ENCODE measurements at places on chromosomes 7 and 10.

GRCh38 chr10:70352401-70353097 is 29.9 kb downstream of the LRRC20 start:
- DNase-seq: no peak

DNA sequence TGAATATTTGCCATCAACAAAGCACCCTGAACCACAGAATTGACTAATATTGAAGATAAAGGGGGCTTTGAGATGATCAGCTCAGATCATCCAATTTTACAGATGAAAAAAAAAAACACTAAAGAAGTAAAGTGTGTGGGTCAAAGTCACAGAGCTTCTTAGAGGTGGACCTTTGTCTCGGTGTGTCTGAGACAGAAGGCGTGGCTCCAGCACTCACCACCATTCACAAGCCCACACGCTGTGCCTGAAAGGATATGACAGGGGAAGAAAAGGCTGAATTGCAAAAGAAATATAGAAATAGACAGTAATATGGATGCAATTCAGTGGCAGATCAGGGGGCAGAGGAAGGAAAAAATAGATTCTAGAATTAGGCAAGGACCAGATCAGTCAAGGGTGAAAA is 114.9 kb upstream of the PLXNA4 start:
- DNase-seq: no peak

- no peak for DNase-seq
Observed at GRCh38 chr10:70552586-70552985, 50.0 kb downstream of the PRF1 start.

GRCh38 chr7:150405584-150406311 is 26.6 kb downstream of the ZNF775 start:
- DNase-seq: peak; percentile 61

DNA sequence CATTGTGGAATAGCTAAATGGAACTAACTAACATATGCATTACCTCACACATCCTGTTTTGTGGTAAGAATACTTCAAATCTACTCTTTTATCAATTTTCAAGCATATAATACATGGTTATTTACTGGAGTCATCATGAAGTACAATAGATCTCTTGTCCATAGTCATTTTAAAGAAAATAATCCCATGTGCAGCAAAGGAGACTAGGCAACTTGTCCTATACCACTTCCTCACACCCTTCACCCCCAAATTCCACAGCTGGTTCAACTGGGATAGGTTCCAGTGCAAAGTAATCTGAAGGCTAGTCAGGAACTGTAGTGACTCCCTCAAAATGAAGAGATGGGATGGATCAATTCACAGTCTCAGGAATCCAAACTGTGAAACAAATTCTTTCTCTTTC is 176.1 kb downstream of the SGMS1 start:
- DNase-seq: no peak

- DNase-seq: no peak
Observed at GRCh38 chr10:85650791-85651496, 715.7 kb downstream of the GRID1 start.

GRCh38 chr7:137231167-137231566 is 112.4 kb downstream of the PTN start:
- no peak for DNase-seq

DNA sequence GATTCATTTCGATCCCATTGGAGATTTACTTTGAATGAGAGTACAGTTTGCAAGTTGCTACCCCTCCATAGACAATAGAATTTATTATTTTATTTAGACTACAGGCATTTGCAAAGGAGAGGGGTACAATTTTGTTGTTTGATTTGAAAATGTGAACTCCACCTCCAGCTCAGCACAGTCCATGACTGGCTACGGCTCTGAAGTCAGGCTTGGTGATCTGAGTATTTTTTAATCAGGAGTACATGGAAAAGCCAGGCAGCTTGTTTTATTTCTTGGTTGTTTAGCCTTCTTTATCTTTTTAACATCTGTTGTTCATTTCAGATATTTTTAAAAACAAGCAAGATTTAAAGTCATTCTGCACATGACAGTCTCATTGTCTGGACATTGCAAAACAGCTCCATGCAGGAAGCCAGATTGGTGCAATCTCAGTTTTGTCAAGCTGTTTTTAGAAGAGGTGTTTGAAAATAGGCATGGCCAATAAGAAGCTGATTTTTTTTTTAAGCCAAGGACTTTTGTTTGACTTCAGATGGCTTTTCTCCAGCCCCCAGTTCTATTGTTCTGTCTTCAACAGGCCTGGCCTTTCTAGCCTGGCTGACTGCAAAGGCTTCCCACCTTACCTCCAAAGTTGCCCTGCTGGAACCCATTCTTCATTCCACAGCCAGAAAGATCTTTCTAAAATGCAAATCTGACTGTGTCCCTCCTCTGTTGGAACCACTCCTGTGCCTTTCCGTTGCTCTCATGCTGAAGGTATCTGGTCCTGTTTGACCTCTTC is 12.2 kb downstream of the PLXDC2 start:
- no peak for DNase-seq

GRCh38 chr10:124550293-124551034 is 88.8 kb downstream of the LHPP start:
- DNase-seq: no peak

DNA sequence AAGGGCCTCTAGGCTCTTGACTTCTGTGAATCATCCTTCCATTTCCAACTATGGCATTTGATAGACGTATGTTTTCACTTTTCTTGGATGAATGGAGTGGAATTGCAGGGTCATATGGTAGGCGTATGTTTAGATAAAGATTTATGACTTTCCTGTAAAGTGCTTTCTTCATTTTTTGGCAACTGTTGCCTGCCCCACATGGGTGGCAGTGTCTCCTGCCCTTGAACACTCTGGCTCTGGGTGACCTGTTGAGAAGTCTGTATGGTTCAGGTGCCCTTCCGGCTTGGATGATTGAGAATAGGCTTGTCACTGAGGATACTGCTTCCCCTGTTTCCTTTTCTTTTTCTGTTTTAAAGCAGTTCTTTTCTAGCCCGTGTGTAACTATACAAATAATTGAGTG is 23.1 kb downstream of the RET start:
- no peak for DNase-seq

DNA sequence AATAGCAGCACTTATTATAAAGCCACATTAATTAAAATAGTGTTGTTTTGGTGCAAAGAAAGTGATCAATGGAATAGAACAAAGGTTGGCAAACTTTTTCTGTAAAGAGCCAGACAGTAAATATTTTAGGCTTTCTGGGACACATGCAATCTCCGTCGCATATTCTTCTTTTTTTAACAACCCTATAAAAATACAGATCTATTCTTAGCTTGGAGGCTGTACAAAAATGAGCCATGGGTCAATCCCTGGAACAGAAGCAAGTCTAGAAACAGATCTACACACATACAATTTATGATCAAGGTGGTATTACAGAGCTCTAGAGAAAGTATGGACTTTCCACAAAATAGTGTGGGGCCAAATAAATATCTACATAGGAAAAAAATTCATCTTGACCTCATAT is 71.8 kb downstream of the ARHGAP21 start:
- no peak for DNase-seq

GRCh38 chr10:21707498-21707897 is 173.5 kb downstream of the MLLT10 start:
- DNase-seq: no peak

- no peak for DNase-seq
Observed at GRCh38 chr7:66521675-66522074, 107.0 kb upstream of the KCTD7 start.

- no peak for DNase-seq
Observed at GRCh38 chr10:852386-852785, 79.1 kb downstream of the LARP4B start.

GRCh38 chr10:110269374-110270318 is 35.1 kb downstream of the SMNDC1 start:
- DNase-seq: no peak

- DNase-seq: no peak
Observed at GRCh38 chr7:20447021-20447650, 116.4 kb downstream of the ITGB8 start.

DNA sequence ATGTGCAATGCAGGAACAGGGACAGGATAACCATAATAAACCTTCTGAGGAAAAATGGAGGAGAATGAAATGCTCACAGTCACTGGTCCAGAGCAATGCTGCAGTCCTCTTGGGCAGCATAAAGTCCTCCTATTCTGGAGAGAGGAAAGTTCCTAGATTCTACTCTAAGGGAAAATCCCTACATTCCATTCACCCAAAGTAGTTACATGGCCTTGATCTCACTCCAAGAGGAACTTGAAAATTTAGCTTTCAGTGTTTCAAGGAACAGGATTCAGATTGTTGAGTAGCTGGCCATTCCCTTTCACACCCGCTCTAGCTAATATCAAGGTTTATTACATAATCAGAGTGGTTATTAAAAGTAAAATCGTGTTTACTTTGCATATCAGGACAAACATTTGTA is 168.3 kb downstream of the CHRM2 start:
- no peak for DNase-seq

GRCh38 chr10:36177071-36177470 is 535.0 kb upstream of the FZD8 start:
- no peak for DNase-seq

- no peak for DNase-seq
Observed at GRCh38 chr7:27647046-27647445, 15.6 kb downstream of the HIBADH start.

DNA sequence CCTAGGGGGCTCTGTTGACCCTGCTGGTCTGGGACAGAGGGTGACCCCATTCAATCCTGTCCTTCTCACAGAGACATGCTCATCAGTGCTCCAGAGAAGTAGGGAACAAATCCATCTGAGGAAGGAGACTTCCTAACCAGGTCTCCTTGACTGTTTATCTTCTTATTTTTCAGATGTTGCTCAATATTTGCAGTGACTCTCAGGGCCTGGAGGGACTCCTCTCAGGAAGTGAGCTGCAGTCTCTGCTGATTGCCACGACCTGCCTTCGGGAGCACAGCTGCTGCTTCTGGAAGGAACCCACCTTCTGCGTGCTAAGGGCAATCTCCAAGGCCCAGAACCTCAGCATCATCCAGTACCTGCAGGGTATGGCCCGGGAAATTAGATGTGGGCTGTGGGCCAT is 41.0 kb downstream of the WDFY4 start:
- no peak for DNase-seq

DNA sequence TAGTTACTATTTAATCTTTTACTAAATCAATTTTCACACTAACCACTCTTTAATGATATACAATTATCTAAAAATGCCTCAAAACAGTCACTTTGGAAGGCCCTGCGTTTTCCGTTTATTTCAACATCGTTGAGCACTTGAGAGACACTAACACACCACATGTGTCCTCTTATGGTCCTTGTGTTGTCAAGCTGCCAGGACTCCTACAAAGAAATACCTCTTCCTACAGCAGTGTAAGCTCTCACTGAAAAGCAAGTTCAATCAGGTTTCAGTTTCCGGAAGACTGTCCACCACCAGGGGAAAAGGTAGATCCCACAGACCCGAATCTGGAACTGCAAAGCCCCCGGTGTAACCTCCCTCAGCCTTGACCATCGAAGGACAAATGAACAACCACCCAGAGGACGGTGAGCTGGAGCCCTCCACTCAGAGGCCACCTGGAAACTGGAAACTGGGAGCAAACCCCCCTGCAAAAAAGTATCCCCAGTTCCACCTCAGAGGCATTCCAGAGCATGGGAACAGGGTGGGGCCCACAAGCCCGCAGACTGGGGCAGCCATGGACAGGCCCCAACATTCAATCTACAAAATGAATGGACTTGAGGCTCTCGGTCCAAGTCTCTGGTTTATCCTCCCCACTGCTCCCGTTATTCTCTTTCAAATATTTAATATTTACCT is 37.6 kb downstream of the KCNH2 start:
- DNase-seq: no peak

- DNase-seq: no peak
Observed at GRCh38 chr7:113000316-113001020, 86.2 kb downstream of the GPR85 start.

DNA sequence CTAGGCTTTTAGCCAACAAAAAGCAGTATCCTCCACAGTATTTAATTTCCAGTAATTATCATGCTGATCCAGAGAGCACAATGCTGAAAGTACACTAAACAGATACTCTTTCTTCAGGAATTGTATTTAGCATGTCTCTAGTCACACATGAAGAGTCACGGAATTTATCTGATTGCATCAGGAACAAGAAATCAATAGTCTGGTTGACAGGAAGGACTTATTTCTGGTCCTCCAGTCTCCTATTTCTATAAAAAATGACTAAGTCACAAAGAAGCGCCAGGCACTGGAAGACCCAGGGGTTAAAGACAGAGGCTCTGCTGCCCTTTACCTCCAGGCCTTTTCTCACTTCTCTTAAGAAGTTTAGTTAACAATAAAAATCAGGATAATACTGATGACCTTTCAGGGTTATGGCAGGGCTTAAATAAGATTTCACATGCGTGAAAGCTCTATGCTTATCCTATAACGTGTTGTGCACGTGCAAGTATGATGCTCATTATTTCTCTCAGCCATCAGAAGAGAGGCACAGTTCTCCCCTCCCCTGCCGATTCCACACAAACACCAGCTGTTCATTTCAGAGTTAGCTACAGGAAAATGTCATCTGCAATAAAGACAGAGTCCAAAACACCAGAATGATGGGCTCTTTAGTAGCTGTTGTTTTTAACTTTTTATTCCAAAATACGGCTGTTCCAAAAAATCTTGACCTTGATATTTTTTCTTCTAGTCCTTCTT is 36.9 kb downstream of the SLC26A4 start:
- no peak for DNase-seq

GRCh38 chr10:103265717-103266329 is 11.1 kb upstream of the INA start:
- peak; percentile 52 for DNase-seq

DNA sequence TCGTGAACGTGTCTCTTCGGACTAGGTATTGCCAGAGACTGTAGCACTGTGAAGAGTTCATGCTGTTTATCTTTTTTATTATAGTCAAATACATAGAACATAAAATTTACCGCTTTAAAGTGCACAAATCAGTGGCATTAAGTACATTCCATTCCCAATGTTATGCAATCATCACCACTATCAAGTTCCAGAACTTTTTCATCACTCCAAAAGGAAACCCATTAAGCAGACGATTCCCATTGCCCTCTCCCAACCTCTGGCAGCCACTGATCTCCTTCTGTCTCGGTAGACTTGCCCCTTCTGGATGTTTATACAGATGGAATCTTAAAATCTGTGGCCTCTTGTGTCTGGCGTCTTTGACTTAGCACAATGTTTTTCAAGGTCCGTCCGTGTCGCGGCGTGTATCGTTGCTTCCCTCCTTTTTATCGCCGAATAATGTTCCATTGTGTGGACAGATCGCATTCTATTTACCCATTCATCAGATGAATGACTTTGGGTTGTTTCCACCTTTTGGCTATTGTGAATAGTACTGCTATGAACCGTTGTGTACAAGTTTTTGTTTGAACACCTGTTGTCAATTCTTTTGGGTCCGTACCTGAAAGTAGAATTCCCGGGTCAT is 2.7 kb downstream of the PROSER2 start:
- no peak for DNase-seq

DNA sequence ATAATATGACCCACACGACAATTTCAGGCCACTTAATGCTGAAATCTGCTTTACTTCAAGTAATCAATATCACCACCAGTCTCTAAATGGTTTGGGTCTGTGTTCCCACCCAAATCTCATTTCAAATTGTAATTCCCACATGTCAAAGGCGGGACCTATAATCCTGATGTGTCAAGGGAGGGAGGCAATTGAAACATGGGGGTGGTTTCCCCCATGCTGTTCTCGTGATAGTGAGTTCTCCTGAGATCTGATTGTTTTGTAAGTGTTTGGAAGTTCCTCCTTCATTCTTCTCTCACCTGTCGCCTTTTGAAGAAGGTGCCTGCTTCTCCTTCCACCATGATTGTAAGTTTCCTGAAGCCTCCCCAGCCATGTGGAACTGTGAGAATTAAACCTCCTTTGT is 178.4 kb downstream of the CRPPA start:
- no peak for DNase-seq
